ENCODE measurements at places on chromosomes 3 and 15. TPM values are rescaled to one million over a fixed set of nuclear protein-coding genes. Genes with fewer than 3 reads are reported as not detected.

Gene CHRNA5
- total RNA-seq = 4.6 TPM

Gene SLC6A20
- total RNA-seq = not detected

Gene CNTN3
- total RNA-seq = not detected

Gene ST3GAL6
- 30.1 TPM for total RNA-seq

Gene C3orf22
- not detected for total RNA-seq

Gene STX19
- not detected for total RNA-seq

Gene ZPLD1
- total RNA-seq = 0.05 TPM

Measured in dermis blood vessel endothelial cell (primary cell).